ENCODE measurements at places on chromosomes 4 and X.

- no peak for DNase-seq
Observed at GRCh38 chrX:80207327-80207726, 192.8 kb downstream of the TBX22 start.

DNA sequence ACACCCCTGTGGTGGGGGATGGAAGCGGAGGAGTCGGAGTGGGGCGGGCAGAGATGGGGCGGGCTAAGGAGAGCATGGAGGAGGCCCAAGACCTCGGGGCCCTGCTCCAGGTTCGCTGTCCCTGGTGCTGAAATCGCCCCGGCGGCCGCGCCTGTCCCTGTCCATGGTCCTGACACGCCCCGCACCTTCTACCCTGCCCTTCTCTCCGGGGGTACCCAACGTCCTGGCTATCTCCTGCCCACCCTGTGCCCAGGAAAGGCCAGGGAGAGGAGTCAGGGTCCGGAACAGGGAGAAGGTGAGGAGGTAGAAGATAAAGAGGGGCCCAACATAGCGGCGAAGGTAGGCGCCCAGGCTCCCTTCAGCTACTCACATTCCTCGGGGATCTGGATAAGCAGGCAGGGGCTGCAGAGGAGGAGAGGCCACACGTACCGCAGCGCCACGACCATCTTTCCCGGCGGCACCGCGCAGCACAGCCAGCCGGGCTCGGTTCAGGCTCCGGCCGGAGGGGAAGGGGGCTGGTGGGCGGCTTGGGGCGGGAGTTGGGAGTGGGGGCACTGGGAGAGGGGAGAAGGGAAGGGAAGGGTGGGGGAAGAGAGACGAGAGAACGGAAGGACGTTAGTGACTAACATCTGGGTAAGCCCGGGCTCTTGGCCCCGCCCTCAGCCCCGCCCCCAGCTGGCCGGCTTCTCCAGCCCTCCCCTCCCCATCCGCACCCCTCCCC, 10.4 kb downstream of the L1CAM start:
- peak; percentile 21 for DNase-seq

DNA sequence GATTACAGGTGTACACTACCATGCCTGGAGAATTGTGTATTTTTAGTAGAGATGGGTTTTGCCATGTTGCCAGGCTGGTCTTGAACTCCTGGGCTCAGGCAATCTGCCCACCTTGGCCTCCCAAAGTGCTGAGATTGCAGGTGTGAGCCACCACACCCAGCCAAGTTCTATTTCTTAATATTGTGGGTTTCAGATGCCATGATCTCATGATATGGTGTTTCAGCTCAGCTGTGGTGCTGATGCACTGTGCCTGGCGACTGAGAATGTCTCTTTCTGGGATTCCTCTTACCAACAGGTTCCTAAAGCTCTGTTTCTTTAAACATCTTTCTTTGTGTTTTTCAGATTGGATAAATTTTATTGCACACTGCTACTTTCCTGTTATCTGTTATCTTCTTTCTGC, 17.3 kb upstream of the NDUFC1 start:
- no peak for DNase-seq

- no peak for DNase-seq
Observed at GRCh38 chrX:132331000-132331399, 111.8 kb upstream of the RAP2C start.

DNA sequence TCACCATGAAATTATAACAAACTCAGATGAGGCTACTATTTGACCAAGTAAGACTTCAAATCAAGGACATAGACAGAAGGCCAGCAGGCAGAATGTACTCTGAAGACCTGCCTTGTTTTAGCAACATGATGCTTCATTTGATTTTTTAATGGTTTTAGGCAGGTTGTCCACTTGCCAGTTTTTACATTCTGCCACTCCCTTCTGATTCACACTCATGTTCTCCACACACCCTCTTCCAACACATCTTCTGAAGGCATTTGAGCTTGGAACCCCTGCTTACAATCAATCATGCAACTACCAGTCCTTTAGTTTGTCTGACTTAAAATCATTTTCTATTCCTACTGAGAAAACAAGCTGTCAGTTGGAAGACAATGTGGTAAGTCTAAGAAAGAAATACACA, 114.9 kb upstream of the SMIM31 start:
- no peak for DNase-seq

DNA sequence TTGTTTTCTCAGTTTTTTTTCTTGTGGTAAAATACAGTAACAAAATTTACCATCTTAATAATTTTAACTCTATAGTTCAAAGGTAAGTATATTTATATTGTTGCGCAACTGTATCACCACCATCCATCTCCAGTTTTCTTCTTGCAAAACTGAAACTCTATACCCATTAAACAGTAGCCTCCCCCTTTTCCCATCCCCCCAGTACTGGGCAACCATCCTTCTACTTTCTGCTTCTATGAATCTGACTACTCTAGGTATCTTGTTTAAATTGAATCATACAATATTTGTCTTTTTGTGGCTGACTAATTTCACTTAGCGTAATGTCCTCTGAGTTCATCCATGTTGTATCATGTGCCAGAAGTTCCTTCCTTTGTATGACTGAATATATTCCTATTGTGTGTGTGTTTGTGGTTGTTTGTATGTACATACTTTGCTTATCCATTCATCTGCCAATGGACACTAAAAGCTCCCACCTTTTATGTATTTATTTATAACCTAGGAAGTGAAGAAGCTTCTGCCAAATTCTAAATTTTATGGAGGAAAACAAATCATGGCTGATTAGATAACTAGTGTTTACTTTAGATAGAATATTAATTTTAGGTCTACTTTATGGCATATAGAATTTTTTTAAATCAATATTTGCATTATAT, 10.0 kb downstream of the ABHD18 start:
- DNase-seq, result no peak

DNA sequence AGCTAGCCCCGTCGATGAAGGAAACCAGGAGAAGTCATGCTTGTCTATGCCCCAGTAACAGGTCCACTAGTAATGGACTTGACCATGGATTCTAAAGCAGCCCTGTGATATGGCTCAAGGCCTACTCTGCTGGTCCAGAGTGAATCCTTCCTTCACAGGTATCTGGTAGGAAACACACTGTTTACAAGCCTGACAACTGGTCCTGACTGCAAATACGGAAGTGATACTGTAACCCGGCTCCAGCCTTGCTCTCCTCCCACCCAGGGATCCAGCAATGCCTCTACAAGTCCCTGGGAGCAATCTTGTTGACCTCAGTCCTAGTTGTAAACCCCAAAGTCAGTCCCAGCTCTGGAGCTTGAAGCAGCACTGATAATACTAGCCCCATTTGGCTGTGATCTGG, 239.2 kb upstream of the GRID2 start:
- no peak for DNase-seq

- no peak for DNase-seq
Observed at GRCh38 chr4:26151615-26152014, 169.2 kb upstream of the RBPJ start.

DNA sequence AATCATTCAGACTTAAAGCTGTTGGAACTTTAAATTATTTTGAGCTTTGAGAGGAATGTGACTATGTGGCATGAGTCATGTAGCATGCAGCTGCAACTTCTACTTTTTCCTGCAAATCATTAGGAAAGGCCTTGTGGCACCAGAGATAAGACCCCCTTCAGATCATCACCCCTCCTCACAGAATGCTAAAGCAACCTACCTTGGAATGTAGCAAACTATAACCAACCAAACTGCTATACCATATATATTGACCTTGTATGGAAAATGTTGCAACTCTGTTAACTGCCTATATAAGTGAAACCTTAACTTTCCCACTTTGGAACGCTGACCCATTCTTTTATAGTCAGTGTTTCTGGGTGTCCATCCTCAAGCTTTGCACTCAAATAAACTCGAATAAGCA, 32.0 kb downstream of the ATXN3L start:
- no peak for DNase-seq

GRCh38 chr4:47499700-47500099, 14.6 kb downstream of the ATP10D start:
- no peak for DNase-seq
